ENCODE measurements at places on chromosomes 12 and 14.

- peak; percentile 68 for DNase-seq
Observed at GRCh38 chr12:111529424-111530368, 69.4 kb downstream of the ATXN2 start.

DNA sequence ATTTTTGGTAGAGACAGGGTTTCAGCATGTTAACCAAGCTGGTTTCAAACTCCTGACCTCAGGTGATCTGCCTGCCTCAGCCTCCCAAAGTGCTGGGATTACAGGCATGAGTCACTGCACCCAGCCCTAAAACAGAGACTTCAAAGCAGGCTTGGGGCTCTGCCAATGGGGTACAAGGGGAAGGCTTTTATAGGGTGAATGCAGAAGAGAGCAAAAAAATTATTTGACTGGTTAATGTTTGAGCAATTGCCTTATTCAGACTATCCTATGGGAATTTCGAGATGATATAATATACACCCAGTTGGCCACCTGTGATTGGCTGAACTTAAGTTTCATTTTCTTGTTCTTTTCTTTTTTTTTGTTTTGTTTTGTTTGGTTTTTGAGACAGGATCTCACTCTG lies 31.5 kb upstream of the ACTN1 start:
- no peak for DNase-seq

DNA sequence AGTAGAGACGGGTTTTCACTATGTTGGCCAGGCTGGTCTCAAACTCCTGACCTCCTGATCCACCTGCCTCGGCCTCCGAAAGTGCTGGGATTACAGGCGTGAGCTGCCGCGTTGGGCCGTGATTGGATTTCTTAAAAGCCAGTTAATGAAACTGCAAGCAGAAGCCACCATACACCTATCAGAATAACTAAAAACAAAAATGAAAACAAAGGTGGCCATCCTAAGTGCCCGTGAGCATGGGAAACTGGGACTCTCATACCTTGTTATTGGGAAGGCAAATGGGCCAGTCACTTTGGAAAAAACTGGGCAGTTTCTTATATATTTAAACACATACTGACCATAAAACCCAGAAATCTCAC lies 7.7 kb upstream of the TCTN1 start:
- no peak for DNase-seq

DNA sequence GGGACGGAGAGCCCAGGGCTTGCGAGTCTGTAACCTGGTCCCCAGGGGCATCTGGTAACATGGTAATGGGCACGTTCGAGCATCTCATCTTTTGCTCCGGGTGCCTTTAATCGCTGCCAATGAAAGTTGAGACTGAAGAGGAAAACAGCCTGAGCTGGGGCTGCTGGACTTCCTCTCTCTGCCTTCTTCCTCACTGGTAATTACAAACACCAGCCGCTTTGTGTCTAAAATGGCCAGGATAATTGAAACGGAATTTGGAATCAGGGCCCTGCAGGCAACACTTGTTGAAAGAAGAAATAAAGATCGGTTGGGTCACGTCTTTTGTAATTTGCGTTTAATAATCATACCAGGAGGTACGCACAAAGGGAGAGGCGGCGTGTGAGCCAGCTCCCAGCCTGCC lies 51.5 kb upstream of the GPATCH2L start:
- DNase-seq = no peak

DNA sequence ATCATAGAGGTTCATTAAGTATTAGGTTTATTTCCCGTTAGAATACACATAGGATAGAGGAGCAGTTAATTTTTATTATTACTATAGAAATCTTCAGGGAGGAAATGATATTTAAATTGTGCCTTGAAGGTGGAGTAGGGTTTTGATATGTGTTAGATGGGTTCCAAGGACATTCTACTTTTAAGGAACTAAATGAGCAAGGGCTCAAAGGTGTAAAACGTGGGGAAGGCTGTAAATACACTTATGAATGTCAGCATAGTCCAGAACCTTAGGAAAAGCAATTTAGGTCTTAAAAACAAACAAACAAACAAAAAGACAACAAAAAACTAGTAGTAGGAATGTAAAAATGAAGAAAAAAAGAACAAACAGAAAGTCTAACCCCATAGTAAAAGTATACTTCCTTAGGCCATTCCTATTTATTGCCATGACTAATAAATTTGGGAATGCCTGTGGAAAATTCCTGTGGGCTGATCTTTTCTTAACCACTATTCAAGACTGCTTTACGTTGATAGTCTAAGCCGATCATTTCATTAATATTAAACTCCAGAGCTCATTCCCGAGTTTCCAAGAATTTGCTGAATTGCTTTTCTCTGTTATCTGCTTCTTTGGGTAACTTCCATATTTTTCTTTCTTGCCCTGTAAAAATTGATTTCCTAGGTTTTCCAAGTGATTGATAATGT lies 180.3 kb downstream of the RAD51B start:
- DNase-seq = no peak

- no peak for DNase-seq
Observed at GRCh38 chr12:104551-105081, 38.0 kb downstream of the IQSEC3 start.

- peak; percentile 20 for DNase-seq
Observed at GRCh38 chr14:50773632-50774541, 57.1 kb downstream of the NIN start.

GRCh38 chr12:21370845-21371449 lies 1.8 kb upstream of the IAPP start:
- DNase-seq = no peak

DNA sequence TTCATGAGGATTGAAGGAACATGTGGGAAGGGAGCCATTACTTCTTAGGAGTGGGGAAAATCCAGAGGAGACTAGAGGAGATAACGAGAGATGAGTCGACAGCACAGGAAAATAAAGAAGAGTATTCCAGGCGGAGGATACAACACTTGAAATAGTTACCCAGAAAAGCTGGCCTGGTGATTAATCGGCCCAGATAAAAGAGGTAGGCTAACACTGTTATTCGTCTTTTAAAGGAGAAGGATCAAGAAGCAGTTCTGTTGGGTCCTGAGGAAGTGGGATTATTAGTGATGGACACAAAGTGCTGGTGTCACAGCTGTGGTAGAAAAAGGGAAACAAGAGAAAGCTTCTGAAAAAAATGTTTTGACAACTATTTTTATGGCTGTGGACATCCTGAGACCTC lies 425.3 kb downstream of the ZFP36L1 start:
- DNase-seq = no peak

GRCh38 chr14:47660158-47660557 lies 15.2 kb downstream of the MDGA2 start:
- DNase-seq = no peak

- no peak for DNase-seq
Observed at GRCh38 chr12:18551701-18552100, 186.1 kb downstream of the PLCZ1 start.

- DNase-seq = no peak
Observed at GRCh38 chr12:100061814-100062213, 77.1 kb upstream of the ANKS1B start.

DNA sequence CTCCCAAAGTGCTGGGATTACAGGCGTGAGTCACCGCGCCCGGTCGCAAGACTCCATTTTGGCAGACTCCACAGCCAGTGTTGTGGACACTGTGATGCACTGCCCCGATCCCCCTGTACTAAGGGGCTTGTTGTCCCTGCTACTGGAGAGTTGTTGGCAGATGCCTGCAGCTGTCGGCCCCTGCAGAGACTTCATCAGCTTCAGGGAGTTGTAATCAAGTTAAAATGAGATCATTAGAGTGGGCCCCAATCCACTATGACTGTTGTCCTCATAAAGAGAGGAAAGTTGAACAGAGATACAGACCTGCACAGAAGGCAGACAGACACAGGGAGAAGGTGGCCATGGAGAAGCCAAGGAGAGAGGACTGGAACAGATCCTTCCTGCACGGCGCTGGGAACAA lies 23.7 kb upstream of the TUBA1A start:
- no peak for DNase-seq

GRCh38 chr12:124727922-124728321 lies 135.7 kb downstream of the SCARB1 start:
- DNase-seq = no peak

DNA sequence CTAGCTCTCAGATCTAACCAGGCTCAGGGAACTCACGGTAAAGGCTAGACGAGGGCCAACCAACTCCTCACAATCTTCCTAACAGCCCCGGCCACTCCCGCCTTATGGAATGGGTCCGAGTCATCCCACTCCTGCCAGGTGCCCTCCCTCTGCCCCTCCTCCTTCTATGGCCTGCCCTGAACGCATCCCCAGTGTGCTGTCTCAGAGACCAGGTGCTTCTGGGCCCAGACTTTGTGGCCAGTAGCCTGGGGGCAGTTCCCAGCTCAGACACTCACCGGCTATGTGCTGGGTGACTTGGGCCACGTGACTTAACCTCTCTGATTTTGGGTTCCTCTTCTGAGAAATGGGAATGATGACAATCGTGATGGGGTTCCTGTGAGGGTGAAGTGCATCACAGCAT lies 22.5 kb downstream of the PAPLN start:
- no peak for DNase-seq

- no peak for DNase-seq
Observed at GRCh38 chr12:46686267-46686942, 139.4 kb downstream of the SLC38A4 start.

DNA sequence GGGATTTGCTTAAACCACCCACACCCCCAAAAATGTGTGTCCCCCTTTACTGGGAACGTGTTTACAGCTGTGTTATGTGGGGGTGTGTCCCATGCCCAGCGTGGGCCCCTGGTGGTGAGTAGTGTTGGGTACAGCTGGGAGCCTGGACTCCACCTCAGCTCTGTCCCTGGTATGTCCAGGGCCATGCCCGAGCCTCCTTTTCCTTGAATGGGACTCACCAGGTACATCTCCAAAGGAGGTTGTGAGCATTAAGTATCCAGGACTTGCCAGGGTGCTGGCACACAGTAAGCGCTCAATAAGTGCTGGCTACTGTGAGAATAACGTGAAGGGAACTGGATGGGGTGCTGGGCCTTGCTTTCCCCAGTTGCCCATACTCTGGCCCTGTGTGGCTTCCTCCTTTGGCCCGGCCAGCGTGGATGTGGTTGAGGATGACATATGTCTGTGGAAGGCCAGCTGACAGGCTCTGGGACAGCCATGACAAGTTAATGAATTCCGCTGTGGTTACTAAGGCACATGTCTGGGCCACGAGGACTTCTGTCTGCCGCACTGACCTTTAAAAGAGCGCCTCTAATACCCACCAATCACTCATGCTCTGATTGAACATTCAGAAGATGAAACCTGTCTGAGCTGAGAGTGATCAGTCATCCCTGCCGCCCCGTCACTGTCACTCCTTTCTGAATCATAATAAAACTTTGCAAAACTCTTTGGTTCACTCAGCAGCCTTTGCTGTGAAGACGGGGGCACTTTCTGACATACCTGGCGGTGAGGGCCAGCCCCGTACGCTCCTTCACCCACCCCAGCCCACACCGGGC lies 74.7 kb downstream of the DIO3 start:
- no peak for DNase-seq

GRCh38 chr12:13404631-13405473 lies 208.3 kb downstream of the EMP1 start:
- DNase-seq = no peak

- no peak for DNase-seq
Observed at GRCh38 chr14:92414690-92415445, 91.9 kb downstream of the SLC24A4 start.

DNA sequence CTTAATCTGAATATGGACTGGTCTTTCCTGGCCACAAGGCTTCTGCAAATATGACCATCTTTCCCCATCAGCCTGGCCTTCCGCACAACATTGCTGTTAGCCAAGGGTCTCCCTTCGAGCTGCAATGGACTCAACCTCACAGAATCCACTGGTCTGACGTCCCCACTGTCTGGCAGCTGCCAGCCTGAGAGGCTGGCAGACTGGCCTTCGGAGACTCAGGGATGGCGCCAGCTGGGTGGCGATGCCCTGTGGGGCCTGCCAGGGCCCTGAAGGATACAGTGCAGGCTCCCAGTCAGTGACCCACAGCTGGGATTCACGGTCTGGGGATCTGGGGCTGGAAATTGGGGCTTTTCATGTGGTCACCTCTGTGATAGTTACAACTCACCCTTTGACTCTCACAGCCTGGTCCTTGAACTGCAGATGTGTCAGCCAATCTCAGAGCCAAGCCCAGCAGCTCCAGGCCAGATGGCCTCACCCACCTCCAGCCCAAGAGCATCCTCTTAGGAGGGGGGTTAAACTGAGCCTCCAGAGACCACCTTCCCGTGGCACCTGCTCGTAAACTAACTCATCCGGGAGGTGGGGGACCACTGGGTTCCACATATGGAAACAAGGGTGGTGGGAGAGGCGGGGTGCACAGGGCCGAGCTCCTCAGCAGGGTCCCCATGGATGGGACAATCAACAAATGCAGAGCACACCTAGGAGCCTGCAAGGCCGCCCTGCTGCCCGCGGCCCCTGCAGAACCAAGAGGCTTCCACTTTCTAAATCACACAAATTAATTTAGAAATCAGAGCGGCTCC lies 21.1 kb upstream of the C14orf180 start:
- no peak for DNase-seq

GRCh38 chr12:101859664-101860607 lies 17.4 kb upstream of the DRAM1 start:
- no peak for DNase-seq

DNA sequence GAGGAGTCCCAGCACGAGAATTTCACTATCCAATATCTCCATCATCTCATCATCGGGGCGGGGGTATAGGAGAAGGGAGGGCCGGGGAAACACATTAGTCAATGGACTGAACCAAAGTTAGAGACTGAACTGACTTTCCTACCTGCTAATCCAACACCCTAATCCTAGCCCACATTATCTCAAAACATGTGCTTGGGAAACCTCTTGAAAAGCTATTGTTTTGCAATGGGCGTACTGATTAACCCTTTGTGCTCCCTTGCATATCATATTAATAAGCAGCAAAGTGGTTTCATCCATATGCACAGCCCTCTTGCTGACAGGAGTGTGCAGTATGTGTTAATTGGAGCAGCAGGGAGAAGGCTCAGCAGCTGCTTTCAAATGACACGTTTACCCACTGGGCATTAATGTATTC lies 125.7 kb upstream of the GRIP1 start:
- DNase-seq = no peak

- no peak for DNase-seq
Observed at GRCh38 chr12:110245369-110245772, 35.7 kb upstream of the ATP2A2 start.

- DNase-seq = peak; percentile 77
Observed at GRCh38 chr14:69129264-69129880, 23.5 kb downstream of the DCAF5 start.

GRCh38 chr14:70186900-70187451 lies 1.8 kb downstream of the SLC8A3 start:
- no peak for DNase-seq

GRCh38 chr12:5480218-5480937 lies 48.5 kb downstream of the NTF3 start:
- peak; percentile 35 for DNase-seq

Measured in NT2/D1 (cell line).